Activated CD8-positive, alpha-beta memory T cell treated with anti-CD3 and anti-CD28 coated beads for 1 hour (primary cell): ENCODE measurements at places on chromosomes 3 and 15.

- DNase-seq = no peak
Observed at GRCh38 chr3:189948724-189949045, 172.0 kb downstream of the P3H2 start.

DNA sequence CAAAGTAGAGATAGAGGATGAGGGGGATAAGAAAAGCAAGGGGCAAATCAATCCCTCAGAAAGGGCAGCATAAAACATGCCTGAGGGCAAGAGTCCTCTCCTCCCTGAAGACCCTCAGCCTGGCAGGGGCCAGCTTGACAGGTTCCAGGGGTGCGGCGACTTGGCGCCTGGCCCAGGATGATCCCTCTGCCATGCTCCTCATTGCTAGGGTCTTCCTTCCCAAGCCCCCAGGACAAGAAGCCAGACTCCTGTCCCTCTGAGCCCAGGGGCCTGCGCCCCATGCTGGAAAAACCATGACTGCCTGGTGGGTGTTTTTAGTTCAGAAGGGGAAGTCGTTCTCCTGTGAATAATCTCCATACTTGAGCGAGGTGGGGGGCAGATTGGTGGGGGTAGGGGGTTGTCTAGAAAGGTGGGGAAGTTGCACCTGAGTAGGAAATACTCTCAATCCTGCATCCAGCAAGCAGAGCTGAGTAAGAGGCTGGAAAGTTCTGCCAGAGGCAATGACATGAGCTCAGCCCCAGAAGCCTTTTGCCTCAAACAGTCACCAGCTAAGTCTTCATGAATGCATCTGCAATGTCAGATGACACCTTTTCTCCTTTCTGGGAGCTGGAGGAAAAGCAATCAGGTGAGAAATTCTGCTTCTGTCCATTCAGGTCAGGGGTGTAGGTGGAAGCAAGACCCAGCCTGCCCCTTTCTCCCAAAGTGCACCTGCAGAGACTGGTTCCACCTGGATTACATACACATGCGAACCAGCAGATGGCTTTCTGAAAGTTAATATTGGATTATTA, 18.3 kb downstream of the SLC12A8 start:
- no peak for DNase-seq

DNA sequence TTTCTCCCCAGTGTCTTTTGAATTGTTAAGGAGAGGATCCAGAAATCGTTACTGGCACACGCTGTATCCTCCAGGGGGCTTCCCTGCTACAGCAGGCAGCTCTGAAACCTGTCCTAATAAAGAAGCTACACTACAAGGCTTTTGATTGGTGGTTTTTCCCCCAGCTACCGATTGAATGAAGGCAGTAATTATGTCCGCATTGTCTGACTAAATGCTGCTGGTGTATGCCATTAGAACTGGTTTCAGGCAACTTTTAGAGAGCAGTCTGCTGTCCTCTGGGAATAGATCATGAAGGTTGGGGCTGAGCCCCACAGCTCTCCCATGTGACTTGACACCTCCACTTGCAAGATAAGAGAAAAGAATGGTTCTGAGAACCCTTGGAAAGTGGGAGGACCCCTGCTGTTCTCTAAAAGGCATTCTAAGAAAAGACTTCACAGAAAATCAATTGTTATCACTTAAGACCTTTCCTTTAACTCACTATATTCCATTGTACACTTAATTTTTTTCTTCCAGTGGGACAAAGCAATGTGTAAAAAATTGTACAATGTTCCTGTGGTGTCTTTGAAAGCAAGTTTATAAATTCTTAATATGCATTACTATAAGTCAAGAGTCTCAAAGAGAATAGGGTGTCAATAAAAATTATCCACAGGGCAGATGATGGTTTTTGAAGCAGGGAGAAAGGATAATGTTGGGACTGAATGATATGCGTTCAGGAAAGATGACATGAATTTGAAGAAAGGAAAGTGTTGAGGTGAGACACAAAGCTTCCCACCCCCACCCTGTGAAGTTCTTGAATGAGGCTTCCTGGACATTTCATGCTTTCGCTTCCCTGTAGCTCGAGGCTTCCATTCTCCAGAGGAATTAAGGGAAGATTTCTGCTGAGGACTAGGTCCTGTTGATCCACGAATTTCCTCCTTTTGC, 53.0 kb upstream of the DAZL start:
- no peak for DNase-seq

GRCh38 chr15:88021601-88022000, 234.9 kb downstream of the NTRK3 start:
- no peak for DNase-seq

- no peak for DNase-seq
Observed at GRCh38 chr3:15064299-15064834, 748 bp downstream of the MRPS25 start.

DNA sequence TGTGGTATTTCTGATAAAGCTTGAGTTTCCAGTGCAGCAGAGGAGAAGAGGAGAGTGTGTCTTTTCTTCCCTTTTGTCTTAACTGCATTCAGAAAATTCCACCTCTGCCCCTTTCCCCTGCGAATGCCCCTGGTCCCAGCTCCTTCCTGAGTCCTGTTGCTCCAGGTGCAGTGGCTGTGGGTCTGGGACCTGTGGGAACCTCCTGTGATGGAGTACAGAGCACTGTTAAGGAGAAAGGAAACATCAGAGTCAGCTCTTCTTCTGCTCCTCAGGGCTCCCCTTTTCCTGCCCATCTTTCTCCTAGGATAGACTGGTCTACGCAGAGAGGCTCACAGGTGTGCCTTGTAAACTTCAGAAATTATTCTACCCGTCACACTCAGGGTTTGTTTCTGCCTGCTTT, 165.8 kb upstream of the ROPN1 start:
- DNase-seq = no peak

GRCh38 chr15:101250873-101251829, 697 bp downstream of the CHSY1 start:
- DNase-seq = no peak

- DNase-seq = no peak
Observed at GRCh38 chr3:7400360-7400759, 539.4 kb downstream of the GRM7 start.

- DNase-seq = no peak
Observed at GRCh38 chr3:107643038-107643883, 120.5 kb downstream of the BBX start.

- DNase-seq = no peak
Observed at GRCh38 chr15:29838352-29839010, 16.2 kb upstream of the TJP1 start.

GRCh38 chr3:168847291-168847883, 751.7 kb upstream of the GOLIM4 start:
- DNase-seq = no peak

- no peak for DNase-seq
Observed at GRCh38 chr3:33075995-33076394, 21.0 kb downstream of the GLB1 start.

- no peak for DNase-seq
Observed at GRCh38 chr3:188197388-188197847, 43.5 kb downstream of the LPP start.

DNA sequence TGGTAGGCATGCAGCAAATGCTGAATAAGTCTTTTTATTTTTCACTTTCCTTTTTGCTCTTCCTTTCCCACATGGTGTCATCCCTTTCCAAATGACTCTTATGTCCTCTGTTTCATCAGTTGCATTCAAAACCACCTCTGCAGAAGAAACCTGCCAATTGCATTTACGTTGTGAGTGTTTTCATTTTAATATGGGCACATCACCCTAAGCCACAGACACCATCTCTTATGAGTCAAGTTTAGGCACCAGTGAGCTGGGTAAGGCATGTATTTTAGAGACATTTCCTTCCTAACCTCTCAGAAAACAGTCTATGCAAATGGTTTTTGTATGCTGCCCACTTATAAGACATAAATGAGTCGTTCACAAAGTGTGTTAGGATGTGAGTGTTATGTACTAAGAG, 223.3 kb upstream of the ADAMTS9 start:
- no peak for DNase-seq

GRCh38 chr15:73704869-73705645, 20.9 kb downstream of the CD276 start:
- peak; percentile 41 for DNase-seq

DNA sequence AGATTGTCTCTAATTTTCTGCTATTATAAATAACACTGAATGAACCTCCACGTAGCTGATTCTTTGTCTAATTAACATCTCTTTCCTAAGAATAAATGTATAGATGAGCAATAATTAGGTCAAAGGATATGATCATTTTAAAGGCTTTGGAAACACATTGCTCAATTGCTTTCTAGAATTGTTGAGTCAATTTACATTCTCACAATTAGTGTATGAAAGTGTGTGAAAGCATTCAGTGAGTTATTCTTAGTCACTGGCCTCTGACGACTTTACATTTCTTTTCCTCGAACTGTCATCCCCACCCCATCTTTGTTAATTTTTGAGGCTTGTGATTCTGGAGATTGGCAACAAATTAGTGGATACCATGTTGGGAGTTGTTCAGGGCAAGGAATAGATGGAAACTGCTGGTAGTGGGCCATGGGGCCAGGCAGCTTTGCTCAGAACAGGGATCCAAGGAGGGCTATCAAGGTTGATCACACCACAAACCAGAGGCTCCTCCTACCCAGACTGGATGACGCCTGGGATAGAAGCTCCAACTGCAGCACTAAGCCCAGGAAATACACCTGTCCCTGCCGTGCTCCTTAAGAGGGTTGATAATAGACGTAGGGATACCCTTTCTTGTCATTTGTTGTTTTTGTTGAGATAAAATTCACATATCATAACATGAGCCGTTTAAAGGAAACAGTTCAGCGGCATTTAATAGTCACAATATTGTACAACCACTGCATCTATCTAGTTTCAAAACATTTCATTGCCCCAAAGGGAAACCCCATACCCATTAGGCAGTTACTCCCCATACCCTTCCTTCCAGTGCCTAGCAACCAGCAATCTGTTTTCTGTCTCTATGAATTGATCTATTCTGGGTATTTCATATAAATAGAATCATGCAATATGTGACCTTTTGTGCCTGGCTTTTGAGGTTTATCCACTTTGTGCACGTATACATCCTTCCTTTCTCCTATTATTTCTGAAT, 27.9 kb downstream of the EIF1B start:
- DNase-seq = no peak

GRCh38 chr3:177005718-177006405, 191.4 kb downstream of the TBL1XR1 start:
- DNase-seq = no peak

- DNase-seq = no peak
Observed at GRCh38 chr15:62497356-62497755, 332.3 kb upstream of the C2CD4B start.

- DNase-seq = no peak
Observed at GRCh38 chr3:1783995-1784394, 314.7 kb upstream of the CNTN4 start.

DNA sequence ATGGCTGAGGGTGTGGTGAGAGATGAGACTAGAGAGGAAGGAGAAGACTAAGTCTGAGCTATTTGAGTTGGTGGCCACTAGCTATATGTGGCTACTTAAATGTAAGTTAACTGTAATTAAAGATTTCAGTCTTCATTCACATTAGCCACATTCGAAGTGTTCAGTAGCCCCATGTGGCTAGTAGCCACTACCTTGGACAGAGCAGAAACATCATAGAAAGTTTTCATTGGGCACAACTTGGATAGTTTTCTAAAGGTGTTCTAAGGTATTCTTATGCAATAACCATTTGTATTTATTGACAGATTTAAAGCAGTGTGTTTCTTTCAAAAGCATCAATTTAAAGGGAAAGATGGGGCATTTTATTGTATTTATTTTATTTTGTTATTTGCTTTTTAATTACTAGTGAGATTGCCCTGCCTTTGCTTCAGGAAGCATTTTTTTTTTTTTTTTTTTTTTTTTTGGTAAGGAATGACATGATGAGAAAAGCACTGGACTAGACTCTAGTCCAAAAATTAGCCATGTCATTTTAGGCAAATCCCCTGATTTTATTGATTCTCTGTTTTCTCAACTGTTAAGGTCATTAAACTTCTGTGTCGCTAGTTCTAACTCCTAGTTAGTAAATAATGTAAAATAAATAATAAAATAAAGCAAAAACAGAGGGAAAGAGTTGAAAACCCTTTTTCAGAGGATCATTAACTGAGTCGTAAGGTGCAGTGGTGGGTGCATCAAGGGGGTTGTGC, 153.0 kb upstream of the ROBO2 start:
- DNase-seq = no peak

DNA sequence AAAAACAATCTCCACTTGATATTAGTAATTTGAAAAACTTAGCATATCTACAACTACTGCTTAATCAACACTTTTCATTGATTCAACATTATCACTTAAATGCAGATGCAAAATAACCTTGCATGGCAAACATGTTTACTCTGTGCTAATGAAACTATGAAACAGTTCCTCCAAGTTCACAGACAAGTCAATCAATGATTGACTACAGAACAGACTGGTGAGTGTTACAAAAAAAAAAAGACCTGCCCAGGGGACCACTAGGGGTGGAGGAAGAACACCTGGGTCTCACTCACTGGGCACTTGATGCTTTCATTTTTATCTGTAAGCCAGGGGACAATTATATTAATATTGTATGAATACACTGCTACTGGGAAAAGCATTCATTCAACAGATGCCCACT, 4.3 kb upstream of the NR2C2 start:
- DNase-seq = no peak

DNA sequence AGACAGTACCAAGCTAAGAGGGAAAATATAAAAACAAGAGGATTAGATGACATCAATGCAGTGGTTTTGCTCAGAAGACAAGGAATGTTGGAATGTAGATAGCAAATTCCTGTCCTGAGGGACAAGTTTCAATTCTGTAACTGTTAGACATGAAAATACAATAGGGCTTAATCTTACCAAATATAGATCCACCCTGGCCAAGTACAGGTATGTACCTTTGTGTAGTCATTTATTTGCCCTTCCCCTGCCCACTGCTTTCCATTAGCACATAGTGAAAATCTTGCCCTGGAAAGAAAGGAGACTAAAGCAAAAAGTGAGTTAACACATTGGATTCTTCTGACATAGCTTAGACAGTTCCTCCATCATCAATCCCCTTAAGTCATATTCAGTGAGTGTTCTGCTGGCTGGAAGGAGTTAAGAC, 389.0 kb upstream of the THBS1 start:
- no peak for DNase-seq

- DNase-seq = no peak
Observed at GRCh38 chr15:64987136-64987535, 2.6 kb downstream of the SPG21 start.

DNA sequence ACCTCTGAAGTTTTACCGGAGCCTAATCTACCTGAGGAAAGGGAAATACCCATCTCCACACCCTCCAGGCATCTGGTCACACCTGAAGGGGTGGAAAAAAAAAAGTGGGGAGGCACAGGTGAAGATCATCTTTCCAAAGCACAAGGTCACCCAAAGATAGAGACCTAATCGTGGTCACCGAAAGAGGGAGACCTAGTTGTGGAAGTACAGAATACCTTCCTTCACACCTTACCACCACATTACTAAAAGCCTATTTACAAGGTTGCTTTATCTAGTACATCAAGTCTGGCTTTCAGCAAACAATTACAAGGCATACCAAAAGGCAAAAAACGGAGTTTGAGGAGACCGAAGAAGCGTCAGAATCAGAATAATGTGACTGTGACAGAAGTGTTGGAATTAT, 110.0 kb upstream of the ARPP21 start:
- no peak for DNase-seq
